ENCODE measurements at places on chromosomes 4 and X.

GRCh38 chrX:125287282-125287681, 32.4 kb upstream of the TEX13C start:
- DNase-seq: no peak

DNA sequence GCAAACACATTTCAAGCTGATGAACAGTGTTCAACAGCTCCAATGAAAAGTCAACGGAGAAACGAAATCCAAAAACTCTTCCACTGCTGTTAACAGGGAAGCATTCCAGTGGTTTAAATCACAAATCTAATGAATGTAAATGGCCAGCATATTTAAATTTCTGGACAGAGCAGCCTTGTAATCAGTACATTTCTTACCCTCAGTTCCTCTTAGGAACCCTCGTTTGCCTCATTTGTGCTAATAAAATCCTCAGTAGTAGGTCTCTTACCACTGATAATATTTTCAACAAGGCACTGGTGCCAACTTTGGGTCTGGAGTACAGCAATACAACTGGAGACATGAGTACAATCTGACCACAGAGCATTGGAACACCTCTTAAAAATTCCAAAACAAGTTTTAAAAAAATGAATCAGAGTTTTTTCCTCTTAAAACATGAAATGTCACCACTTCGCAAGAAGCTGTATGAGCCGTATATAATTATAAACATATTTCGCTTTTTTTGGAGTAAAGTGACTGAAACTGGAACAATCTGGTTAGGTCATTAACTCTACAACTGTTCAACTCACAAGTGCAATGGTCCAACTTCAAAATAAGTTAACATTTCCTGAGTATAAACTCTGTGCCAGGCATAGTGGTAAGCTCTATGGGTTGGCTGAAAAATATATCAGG, 211.2 kb downstream of the CPEB2 start:
- no peak for DNase-seq

- peak; percentile 10 for DNase-seq
Observed at GRCh38 chr4:112647785-112648184, 10.8 kb downstream of the LARP7 start.

GRCh38 chr4:113639326-113639725, 122.2 kb downstream of the CAMK2D start:
- no peak for DNase-seq

DNA sequence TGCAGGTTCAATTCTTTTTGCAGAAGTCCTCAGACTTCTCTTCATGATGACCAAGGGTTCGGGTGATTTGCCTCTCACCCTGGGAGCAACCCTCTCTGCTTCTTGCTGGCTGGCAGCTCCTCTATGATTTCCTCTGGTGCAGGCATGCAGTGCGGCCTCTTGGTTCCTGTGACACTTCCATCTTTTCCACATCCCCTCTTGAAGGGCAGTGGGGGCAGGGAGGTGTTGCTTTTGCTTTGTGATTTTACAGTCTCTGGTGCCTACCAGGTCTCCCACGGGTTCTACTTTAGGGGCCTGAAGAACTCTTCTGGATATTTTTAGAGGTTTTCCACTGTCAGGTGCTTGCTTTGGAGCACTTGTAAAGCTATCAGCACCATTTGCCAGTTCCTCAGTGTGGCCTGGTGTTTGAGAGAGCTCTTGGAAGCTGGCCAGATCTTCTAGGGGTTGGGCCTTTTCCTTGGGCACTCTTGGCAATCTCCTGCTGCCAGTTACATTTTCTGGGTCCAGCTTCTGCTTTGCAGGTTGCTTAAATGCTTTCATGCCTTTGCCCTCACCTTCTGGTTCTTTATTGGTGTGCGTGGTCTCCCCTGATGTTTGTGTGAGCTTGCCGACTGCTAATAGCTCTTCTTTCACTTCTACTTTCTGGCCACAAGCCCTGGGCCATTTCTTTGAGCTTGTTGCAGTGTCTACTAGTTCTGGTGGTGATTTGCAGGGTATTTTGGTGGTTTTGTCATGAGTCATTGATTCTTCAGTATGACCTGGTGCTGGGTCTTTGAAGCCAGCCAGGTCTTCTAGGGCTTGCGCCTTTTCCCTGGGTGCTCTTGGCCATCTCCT, 11.5 kb upstream of the CHST7 start:
- DNase-seq: no peak

DNA sequence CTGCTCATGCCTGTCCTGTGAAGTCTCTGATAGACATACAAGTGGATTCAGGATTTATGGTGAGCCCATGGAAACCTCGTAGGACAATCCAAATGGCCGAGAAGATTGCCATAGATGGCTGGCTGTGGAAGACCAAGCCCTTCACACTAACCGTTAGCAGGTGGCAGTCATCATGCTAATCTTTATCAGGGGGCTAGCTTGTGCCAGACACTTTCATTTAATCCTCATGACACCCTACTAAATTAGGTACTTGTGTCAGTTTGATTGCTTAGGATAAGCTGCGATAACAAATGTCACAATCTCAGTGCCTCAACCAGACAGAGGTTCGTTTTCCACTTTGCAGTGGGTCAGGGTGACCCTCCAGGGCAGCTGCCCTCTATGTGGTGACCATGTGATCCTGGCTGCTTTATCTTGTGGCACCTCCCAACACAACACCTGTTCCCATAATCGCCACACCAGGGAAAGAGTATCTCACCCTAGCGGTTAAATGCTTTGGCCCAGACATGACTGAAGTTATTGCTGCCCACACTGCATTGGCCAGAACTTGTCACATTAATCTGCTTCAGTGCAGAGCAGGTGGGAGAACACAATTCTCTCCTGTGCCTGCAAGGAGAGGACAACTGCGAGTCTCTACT, 60.8 kb downstream of the REPS2 start:
- peak; percentile 32 for DNase-seq

All from fibroblast of the aortic adventitia (primary cell).